Effector CD4-positive, alpha-beta T cell (primary cell): ENCODE measurements at places on chromosomes 2 and 18.
A peak's percentile ranks its signal among the peaks of the same experiment; 100 is the strongest.

- no peak for DNase-seq
Measured at GRCh38 chr2:117087535-117088291, 726.8 kb upstream of the DDX18 start.

GRCh38 chr2:12412898-12413305 is 303.8 kb upstream of the TRIB2 start:
- peak; percentile 8 for DNase-seq

GRCh38 chr18:26096852-26097251 is 6.4 kb upstream of the SS18 start:
- DNase-seq = no peak

DNA sequence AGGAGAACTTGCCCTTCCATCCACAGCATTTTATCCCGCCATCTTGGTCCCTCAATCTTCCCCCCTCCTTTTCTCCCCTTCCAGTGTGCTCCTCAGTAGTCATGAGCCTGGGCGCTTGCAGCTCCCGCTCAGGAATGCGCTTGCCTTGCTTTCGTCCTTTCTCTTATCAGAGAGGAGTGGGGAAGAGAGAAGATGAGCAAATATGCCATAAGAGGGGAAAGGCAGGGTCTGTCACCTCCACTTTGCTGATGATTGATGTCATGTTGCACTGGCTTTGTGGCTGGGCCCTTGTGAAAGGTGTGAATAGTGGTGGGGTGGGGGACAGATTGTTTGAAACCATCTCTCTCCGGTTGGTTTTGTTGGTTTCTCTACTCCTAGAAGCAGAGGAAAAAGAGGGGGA is 569.3 kb downstream of the TNS1 start:
- no peak for DNase-seq

- DNase-seq = no peak
Measured at GRCh38 chr18:5944448-5944847, 49.1 kb upstream of the TMEM200C start.

DNA sequence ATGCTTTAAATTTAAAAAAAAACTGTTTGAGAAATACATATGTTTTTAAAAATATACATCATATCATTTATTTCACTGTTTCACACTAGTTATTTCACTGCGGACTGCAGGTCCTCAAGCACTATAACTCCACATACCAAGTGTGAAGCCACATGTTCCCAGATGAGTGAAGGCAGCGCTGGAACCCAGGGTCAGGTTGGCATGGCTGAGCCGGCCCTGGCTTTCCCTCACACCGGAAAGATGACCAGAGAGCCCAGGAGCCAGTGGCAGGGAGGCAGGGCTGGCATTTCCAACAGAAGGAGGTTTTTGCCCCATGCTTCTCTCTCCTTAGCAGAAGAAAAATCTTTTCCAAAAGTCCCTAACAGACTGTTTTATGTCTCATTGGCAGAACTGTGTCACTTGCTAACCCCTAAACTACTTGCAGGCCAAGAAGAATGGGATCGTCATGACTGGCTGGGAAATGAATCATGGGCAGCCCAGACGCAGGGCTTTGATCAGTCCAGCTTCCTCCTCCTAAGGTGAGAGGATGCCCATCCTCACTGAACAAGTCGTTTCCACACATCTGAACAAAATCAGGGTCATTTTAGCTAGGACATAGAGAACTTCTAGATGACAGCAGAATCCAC is 287.6 kb upstream of the HNRNPA3 start:
- DNase-seq = no peak

GRCh38 chr2:191190861-191191552 is 40.2 kb upstream of the STAT4 start:
- DNase-seq = no peak

DNA sequence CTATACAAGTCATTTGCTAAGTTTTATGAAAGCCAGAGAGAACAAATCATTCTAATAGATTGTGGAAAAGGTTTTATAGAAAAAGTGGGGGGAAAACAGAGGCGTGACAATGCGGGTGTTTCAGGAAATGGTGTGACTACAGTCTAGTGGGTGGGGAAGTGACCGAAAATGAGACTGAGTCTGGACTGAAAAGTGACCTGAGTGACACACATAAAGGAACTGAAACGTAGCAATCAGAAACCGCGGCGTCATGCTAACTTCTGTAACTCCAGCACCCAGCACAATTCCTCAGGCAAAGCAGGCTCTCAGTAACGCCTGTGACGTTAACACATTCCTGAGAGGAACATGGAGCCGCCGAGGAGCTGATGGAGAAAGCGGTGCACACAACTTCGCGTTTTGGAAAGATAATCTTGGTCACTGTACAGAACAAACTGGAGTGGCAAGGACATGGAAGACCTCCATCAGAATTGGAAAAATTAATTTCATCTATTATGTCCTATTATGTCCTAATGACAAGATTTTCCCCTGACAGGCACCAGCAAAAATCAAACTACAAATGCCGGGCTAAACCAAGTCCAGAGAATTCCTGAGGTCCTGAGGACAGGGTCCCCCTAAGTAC is 1.4 kb upstream of the CD226 start:
- DNase-seq = no peak

- no peak for DNase-seq
Measured at GRCh38 chr18:4586731-4587130, 131.6 kb upstream of the DLGAP1 start.

DNA sequence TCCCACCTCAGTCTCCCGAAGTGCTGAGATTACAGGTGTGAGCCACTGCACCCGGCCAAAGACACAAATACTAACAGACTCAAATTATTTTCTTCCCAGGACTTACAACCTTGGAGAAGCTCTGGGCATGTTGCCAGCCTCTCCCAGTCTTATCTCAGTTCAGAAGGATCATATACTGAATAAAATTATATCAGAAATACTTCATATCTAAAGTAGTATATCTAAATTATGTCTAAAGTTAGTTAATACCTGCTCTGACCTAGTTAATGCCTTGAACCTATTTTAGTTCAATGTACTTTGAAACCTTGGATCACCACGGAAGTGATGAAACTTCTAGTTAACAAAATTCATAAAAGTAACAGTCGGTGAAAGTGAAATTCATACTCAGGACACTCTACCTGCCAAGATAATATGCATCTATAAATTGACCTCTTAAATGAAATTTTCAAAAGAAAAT is 34.4 kb upstream of the CYBRD1 start:
- DNase-seq = no peak

- DNase-seq = no peak
Measured at GRCh38 chr18:49591271-49591670, 29.4 kb downstream of the LIPG start.

- no peak for DNase-seq
Measured at GRCh38 chr2:177872286-177872685, 200.3 kb downstream of the PDE11A start.

DNA sequence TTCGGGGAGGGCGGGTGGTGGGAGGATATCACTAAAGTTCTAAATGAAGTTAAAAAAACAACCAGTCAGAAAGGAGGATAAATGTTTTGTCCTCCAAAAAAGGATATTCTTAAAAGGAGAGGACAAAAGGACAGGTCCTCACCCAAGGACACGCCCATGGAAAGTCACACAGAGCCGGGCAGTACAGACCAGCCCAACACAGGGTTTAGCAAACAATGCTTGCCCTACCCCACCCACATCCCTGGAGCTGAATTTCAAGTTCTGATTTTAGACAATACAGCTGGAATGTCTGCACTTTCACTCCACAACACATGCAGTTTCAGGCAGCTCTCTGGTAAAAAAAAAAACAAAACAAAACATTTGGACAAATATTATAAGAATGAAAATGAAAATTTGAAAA is 67.9 kb downstream of the SLC9A4 start:
- no peak for DNase-seq

DNA sequence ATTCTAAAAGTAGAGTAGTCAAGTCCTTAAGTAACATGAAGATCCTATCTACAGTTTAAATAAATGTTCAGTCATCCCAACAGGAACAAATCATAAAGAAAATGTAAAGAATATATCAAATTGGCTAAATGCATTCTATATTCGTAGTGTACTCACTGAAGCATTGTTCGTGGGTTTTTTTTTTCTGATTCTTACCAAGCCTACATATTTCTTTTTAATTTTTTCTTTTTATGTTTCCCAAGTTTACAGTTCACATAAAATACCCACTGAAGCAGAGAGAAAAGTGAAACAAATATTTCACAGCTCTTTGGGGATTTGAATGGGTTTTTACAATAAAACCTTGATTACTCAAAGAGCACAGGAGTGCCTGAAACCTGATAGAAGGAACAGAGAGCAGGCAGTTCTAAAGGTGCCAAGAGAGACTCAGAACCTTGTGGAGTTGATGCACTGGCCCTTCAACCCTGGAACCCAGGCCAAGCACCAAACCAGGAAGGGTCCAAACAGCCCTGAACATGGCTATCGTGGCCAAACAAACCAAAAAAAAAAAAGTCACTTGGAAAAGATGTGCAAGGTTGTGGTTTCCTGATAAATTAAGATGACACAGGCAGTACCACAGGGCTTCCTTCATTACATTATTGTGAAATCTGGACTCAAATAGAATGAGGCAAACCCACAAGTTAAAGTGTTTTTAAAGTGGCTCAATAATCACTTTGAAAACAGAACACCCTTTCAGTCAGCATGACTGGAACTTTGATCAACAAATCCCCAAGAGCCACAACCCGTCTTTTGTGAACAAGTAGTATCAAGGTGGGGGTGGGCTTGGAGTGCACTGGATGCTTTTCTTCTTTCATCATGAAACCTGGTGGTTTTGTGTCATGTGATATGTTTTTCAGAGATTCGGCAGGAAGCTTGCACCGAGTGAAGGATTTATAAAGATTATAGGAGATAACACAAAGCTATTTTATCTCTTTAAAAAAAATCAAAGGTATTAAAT is 245.0 kb upstream of the FN1 start:
- DNase-seq = no peak

- DNase-seq = no peak
Measured at GRCh38 chr18:59068276-59069071, 71.2 kb upstream of the SEC11C start.

GRCh38 chr2:28168376-28168775 is 224.3 kb upstream of the FOSL2 start:
- no peak for DNase-seq

GRCh38 chr2:32683520-32684086 is 55.8 kb downstream of the TTC27 start:
- no peak for DNase-seq

GRCh38 chr2:140988597-140988996 is 1142.2 kb downstream of the LRP1B start:
- no peak for DNase-seq

DNA sequence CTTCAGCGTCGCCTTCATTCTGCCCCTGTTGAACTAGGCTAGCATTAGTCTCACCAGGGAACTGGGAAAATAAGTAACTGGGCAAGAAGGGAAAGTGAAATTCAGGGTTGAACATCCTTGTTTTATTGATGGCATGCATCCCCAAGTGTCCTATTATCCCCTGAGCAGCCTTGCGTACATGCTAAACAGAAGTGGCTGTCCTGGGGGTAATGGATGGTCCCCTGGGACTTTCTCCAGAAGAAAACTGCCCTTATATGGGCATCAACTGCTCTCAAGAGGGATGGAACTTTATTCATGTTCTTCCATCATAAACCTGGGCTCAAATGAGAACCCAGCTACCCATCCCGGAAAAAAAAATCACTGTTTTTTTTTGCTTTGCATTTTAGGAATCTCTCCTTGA is 11.8 kb upstream of the SMIM21 start:
- DNase-seq = no peak

GRCh38 chr2:234500394-234501006 is 3.6 kb upstream of the ARL4C start:
- peak; percentile 61 for DNase-seq

DNA sequence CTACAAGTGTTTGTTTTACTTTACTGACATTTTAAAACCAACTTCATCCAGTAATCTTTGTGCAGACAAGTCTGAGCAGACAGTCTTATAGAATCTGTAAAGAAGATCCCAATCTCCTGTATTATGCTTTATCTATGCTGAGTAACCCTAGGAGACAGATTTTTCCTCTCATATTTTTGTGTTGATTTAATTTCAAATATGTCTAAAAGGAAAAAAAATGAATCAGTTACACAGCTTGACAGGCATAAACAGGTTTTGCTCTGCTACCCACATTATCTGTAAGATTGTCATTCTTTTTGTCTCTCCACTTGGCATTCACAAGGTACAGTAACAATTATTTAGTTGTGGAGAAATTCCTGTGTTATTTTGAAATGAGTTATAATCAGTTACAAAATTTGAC is 415.0 kb downstream of the NYAP2 start:
- no peak for DNase-seq

DNA sequence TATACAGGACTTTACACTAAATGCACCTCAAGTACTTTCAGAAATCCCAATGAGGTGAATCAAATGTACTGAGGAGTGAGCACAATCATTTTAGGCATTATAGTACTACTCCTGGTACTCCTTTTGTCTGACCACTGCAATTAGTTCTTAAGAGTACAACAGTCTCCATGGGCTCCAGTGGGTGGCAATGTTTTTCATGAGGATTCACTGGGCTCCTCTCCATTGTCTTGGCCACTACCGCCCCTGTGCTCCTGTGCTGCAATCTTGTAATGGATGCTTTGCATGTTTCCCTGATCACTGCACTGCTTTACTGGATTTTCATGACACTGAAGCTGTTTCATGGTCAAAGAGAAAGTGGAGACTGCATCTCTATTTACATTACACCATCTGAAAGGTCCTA is 268.5 kb upstream of the ZSWIM2 start:
- no peak for DNase-seq

GRCh38 chr2:233822101-233822771 is 32.1 kb downstream of the HJURP start:
- no peak for DNase-seq

GRCh38 chr2:167510071-167510759 is 621.9 kb downstream of the XIRP2 start:
- no peak for DNase-seq

- DNase-seq = no peak
Measured at GRCh38 chr2:107430596-107431266, 396.0 kb upstream of the RGPD4 start.

GRCh38 chr2:63712748-63713147 is 124.0 kb downstream of the MDH1 start:
- DNase-seq = no peak

DNA sequence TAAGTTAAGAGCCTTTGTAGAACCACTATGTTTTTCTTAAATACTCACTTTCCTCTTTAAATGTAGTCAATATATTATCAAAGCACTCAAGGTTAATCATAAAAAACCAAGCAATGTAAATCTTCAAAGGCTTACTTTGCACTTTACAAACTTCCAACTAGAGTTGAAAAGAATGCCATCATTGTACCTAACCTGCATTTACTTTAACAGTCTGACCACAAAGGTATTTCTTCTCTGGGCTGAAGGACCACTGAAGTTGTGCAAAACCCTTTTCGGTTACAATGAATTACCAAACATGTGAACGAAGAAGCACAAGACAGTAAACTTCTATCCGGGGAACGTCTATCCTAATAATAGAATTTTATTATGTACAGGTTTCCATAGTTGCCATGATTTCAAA is 3.0 kb downstream of the HNRNPLL start:
- DNase-seq = no peak

DNA sequence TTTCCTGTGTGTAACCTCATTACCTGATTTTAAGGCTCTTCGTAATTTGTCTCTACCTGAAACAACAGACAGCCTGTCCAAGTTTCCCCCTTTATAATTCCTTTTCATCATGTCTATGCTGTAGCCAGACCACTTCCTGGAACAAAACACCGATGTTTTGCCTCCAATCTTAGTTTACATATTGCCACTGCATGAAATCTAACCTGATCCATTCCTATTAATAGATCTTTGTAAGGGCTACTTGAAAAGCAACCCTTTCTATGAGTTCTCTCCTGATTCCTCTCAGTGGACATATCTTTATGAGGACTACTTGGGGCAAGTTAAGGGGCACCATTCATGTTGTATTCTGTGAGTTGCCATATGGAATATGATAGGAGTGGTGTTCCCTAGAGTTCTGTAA is 30.9 kb downstream of the ZNF638 start:
- DNase-seq = no peak

GRCh38 chr2:723761-724160 is 46.6 kb upstream of the TMEM18 start:
- no peak for DNase-seq
